ENCODE measurements at places on chromosomes 13 and 19.

- no peak for DNase-seq
These were observed 23.8 kb downstream of the NAXD start for GRCh38 chr13:110638814-110639806.

GRCh38 chr19:16359074-16359473 lies 34.4 kb downstream of the KLF2 start:
- DNase-seq = no peak

- DNase-seq = peak; percentile 89
These were observed 5.4 kb downstream of the MED25 start for GRCh38 chr19:49823472-49823871.

DNA sequence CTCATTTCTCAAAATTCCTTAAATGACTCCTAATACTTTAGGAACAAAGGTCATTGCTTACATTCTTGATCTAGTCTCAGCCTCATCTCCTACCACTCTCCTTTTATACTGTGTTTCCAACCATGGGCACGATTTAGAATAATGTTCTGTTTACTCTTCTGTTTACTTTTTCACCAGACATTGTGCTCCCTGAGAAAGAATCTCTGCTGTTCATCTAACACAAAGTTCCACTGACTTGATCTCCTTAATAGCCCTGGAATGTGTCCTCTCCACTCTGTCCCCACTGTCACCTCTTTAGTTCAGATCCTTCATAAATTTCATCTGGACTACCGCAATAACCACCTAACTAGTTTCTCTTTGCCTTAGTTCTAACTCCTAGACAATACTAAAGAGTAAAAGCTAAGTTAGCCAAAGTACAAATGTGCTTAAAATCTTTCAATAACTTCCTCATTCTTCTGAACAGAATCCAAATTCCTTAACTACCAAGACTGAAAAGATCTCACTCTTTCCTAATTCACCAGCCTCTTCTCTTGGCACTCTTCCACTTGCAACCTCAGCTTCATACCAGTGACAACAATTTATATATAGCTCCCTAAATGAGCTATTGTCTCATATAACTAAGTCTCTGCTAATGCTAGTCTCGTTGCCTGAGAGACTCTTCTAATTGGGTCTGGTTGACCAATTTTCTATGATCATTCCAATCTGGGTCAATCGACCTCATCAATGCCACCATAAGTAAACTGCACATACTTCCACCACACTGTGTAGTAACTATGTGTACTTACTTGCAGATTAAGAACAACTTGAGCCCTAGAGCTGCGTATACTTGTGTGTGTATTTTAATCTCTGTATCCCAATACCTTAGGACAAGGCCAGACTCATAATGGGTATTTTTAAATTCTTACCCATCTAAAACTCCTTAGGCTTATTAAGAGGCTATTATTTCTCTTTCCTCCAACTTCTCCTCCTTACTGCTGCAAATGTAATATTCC lies 179.9 kb downstream of the VWA8 start:
- no peak for DNase-seq

- DNase-seq = no peak
These were observed 1.1 kb upstream of the ACP5 start for GRCh38 chr19:11578258-11579142.

DNA sequence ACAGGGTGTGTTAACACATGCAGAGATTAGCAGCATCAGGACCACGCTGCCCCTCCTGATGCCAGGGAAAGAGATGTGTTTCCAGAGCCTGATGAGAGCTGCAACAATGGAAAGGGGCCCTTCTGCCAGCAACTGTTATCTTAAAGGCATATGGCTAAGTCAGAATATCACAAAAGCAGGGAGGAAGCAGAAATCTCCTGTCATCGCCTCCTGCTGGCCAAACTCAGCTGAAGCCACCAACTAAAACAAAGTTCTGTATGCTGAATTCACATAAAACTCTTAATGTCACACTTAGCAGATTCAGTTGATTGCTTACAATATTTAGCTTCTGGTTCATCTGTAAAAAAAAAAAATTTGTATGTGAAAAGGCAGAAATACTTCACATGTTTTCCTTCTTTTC lies 178.2 kb downstream of the GPC5 start:
- no peak for DNase-seq

- DNase-seq = peak; percentile 96
These were observed 8.3 kb upstream of the TLE6 start for GRCh38 chr19:2969104-2969504.

DNA sequence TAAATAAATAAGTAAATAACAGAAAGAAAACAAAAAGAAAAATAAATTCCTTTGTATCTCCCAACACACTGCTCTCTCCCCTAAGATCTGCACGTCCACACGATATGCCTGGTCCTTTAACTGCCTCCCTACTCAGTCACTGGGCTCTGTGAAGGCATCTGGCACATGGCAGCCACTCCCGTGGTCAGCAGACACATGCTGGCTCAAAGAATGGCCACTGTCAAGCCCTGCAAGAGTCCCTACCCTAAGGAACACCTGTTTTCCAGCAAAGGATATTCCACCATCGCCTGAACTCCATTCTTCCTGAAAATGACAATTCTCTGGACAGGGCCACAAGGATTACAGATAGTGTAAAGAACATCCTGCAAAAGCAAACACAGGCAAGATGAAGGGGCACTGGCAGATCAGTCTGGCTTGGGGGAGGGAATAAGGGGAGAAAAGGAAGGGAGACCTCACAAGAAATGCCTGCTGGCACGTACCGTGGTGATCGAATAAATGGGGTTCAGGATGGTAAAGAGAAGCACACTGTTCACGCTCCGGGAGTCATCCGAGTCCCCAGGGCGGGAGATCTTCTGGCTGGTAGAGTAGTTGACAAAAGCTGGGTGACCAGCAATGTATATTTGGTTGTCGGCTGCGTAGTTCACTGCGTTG lies 4.3 kb downstream of the HNRNPL start:
- no peak for DNase-seq

DNA sequence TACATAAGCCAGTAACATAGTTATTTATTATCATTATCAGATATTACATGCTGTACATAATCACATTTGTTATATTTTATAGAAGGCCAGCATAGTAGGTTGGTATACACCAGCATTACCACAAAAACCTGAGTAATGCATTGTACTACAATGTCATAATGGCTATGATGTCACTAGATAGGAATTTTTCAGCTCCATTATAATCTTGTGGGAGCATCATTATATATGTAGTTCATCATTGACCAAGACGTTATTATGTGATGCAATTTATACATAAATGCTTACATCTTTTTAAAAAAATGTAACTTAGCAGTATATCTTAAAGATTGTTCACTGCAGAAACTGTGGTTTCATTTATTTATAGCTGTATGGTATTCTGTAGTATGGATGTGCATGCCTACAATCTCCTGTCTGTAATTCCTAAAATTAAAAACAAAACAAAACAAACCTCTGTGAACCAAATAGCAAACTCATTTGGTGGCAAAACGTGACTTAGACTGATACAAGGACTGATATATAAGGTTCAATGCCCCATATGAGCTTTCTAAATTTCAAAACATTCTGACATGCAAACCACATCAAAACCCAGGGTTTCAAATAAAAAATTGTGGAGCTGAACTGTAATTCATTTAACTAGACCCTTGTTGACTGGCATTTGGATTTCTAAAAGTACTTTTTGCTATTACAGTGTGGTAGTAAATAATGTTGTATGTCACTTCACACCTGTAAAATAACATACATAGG lies 250.9 kb downstream of the DLEU7 start:
- DNase-seq = no peak

GRCh38 chr13:19056984-19057490 lies 124.6 kb downstream of the TUBA3C start:
- no peak for DNase-seq

DNA sequence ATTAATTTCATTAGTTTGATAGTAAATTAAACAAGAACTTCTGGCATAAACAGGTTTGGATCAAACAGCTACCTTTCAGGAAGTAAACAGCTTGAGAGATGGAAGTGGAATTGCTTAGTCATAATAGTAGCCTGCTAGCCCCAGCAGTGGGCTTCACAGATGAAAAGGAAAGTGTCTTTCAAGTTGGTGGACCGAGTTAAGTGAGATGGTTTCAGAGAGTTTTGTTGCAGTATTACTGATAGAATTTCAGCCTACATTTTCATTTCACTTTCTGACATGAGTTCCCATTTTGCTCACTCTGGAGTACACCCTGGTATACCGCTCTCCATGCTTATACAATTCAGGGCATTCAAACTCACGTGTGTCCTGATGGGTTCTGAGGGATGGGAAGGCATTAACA lies 2.0 kb upstream of the PTOV1 start:
- no peak for DNase-seq

DNA sequence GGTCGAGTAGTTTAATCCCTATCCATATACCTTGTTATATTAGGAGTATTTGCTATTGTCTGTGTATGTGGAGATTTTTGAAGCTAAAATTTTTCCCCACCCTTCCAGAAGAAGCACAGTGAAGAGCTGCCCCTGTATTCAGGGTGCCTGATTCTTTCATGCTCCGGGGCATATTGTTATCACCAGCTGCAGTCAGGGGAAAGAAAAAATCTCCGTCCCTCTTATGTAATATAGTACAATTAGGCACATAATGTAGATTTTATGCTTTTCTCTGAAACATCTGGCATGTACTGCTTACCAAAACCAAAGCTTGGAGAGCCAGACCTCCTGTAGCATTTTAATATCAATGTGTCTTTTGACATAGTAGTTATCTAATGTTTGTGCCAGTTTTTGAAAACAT lies 214.9 kb upstream of the EDNRB start:
- DNase-seq = no peak

- DNase-seq = no peak
These were observed 29.4 kb upstream of the NDFIP2 start for GRCh38 chr13:79451500-79451962.

DNA sequence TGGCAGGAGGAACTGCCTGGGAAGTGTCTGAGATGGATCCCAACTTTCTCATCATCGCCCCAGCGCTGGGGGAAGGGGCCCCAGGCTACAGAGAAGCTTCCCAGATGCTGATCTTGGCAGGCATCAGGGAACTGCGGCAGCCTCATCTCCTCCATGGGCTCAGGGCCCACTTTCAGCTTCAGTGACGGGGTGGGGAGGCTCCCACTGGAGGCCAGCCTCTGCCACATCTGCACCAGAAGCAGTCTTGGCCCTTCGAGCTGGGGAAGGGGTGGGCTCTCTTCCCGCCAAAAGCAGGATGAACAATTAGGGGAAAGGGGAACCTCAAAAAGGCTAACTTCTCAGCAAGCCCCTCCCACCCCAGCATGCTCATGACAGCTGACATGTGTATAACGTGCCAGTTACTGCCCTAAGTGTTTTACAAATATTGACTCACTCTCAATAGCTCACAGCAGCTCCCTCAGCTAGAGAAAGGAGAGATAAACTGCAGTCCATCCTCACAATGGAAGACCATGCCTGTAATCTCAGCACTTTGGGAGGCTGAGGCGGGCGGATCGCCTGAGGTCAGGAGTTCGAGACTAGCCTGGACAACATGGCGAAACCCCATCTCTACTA lies 7.1 kb upstream of the S1PR2 start:
- peak; percentile 18 for DNase-seq

DNA sequence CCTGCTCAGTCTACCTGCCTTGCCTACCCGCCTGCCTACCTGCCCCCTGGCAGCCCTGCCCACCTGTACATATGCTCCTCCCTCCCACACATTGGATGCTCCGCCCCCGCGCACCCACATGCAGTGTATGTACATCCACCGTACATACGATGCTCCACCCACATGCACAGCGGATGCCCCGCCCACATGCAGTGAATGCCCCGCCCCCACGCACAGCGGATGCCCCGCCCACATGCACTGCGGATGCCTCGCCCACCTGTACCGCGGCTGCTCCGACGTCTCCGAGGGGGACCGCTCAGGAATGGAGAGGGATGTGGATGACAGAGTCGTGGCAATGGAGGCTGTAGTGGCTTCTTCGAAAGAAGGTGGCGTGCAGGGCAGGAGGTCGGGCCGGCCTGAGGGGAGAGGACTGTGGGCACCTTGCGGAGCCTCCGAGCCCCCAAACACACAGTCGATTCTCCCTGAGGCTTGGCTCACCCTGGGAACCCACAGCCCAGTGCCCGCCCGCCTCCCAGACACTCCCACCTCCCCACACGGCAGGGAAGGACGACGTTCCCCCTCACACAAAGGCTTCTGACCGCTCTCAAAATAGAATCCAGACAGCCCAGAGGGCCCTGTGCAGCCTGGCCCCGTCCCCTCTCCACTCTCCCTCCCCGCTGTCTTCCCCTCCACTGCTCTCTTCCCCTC lies 16.5 kb upstream of the CACTIN start:
- no peak for DNase-seq

- no peak for DNase-seq
These were observed 16.3 kb downstream of the DPP9 start for GRCh38 chr19:4707322-4707721.

DNA sequence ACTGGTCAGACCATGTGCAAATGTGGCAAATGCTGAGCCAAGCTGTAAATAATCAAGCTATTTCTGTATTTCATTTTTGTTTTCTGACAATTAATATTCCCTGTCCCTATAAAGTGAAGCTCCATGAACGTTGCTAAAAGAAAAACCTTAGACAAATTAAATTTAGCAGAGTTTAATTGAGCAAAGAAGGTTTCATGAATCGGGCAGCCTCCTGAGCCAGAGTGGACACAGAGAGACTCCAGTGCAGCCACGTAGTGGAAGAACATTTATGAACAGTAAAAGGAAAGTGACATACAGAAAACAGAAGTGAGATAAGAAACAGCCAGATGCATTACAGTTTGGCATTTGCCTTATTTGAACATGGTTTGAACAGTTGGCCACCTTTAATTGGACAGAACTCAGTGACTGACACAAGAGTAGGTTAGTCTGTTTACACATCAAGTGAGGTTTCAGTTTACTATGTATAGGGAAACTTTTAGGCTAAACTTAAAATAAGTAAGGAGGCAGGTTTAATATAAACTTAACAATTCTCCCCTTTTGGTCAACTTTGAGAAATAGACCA lies 69.7 kb downstream of the UFM1 start:
- no peak for DNase-seq

- no peak for DNase-seq
These were observed 1607.0 kb downstream of the PCDH9 start for GRCh38 chr13:65623148-65623547.

DNA sequence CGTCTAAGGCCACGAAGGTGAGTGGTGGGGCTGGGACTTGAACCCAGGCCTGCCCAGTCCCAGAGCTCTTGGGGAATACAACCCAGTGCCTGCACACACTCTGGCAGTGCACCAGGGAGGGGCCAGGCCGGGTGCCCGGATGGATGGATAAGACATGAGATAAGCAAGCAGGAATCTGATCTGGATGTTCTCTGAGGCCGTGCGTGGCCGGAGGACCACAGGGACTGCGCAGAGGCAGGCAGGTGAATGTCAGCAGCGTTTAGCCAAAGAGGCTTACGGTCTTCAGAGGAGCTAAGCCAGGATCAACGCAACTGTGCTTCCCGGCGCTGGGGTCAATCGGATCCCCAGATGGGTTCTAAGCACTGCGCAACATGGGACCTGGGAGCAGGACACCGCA lies 1.5 kb downstream of the ZNF787 start:
- DNase-seq = no peak

- DNase-seq = no peak
These were observed 411.6 kb upstream of the SLITRK5 start for GRCh38 chr13:87259479-87260083.

- no peak for DNase-seq
These were observed 66.9 kb upstream of the TM9SF2 start for GRCh38 chr13:99434258-99434788.

Data from DMS79 treated with DMSO at 0.1 percent for 48 hours (cell line).